ENCODE measurements at places on chromosomes 7 and 10.

DNA sequence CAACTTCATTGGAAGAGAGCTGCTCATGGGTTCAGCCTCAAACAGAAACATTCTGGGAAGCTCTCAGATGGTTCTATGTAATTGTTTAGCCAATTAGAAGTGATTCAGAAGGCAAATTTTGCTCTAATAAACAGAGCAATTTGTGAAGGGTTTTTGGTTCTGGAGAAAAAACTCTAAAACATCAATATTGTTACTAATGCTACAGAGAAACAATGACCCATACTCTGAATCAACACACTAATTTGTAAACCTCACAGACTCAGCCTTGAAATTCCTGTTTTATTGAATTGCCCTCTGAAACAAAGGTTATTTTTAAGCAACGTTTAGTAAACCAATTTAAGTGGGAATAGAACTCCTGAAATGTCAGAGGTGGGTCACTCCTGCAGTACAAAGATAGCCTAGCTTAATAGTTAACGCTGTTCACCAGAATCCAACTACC, 171.6 kb upstream of the SVIL start:
- DNase-seq, result no peak

- no peak for DNase-seq
These were observed 155.9 kb downstream of the CDK14 start for GRCh38 chr7:90752051-90752450.

DNA sequence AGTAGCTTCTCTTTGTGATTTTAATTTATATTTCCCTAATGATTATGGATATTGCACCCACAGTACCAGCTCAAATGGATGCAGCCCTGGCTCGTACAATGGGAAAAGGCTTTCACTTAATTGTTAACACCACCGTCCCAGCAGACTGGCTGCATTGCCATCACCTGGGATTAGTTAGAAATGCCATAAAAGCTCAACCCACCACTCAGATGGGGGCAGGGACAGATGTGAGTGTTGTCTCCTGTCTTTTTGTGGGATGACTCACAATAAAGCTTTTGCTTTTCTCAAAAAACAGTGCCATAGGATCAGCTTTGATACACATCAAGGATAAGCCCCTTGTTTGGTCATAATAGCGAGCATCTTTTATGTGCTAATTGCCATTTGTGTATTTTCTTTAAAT, 729.1 kb downstream of the TNS3 start:
- DNase-seq, result no peak

DNA sequence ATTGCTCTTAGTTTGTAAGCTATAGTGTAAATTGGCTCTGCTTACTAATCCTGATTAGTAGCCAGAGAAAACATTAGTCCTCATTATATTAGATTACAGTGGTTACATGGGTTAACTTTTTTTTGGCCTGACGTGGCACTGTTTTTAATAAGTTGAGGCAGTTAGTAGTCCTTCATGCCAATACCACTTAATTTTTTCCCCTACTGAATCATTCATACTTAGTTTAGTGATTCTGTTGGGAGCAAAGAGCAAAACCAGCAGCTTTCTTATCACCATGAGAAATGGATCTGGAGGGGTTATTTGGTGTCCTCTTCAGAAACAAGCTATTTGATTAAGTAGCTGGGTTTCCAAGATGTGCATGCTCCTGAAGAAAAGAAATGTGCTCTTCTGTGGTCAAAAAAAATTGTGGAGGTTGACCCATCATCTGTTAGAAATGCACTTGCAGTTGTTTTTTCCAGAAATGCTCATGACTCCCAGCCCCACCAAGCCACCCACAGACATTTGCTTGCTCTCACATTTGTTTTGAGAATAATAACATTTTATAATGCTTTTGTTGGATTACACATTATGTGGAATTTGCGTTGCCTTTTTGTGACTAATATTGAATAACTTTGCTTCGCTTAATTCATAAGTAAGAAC, 258.5 kb downstream of the HDAC9 start:
- DNase-seq, result no peak

- no peak for DNase-seq
These were observed 22.9 kb downstream of the ATE1 start for GRCh38 chr10:121904888-121905287.

- DNase-seq, result no peak
These were observed 83.3 kb downstream of the ELMO1 start for GRCh38 chr7:37365405-37365804.
